ENCODE measurements at places on chromosomes 6 and 20.

- DNase-seq: no peak
Measured at GRCh38 chr6:63750400-63750799, 114.8 kb downstream of the PHF3 start.

DNA sequence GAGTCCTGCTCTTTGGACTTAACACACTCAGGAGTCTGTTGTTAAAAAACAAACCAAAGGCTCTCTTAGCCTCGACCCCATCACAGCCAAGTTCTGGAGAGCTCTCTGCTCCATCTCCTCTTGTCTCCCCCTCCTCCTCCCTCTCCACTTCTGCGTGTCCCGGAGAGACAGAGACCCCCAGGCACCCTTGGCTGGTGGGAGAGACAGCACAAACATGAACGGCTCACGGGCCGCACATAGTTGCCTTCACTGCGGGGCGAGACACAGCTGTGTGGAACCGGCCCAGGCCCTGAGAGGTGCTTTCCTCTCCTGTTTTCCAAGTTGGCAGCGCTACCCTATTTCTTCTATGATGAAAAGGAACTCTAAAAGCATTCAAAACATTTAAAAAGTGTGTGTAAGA, 23.3 kb upstream of the MYT1 start:
- DNase-seq: peak; percentile 2

DNA sequence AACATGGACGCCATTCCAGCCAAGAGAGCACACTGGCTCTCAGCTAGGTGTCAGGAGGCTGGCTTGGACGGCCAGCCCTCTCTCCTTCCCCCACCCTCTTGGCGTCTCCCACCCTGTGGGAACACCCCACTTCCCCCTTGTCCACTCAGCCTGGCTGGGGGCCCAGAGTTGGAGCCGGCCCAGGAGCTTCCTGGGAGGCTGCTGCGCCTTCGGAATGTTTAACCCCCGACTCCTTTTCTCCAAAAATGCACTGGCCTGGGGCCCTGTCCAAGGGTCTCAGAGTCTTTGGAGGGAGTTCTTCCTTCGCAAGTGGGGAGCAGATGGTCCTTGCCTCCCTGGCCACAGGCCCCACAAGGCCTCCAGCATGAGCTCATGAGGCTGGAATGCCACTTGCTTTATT, 4.1 kb downstream of the ADAM33 start:
- DNase-seq: no peak

- no peak for DNase-seq
Measured at GRCh38 chr6:43734294-43734665, 35.7 kb upstream of the VEGFA start.

DNA sequence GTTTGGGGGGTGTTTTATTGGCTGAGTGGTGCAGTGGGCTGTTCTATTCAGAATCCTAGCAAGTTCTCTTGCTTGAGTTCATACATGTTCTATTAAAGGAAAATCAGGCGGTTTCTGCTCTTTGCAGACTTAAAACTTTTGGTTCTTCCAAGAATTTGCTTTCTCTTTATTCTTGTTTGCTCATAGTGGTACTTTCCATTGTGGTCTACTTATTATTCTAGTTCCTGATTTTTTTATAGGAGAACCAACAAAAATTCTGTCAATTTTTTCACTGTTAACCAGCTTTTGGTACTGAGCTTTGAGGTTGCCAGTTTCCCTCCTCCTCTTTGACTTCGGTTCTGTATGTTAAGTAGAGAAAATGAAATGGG, 6.7 kb downstream of the AFDN start:
- DNase-seq: no peak

DNA sequence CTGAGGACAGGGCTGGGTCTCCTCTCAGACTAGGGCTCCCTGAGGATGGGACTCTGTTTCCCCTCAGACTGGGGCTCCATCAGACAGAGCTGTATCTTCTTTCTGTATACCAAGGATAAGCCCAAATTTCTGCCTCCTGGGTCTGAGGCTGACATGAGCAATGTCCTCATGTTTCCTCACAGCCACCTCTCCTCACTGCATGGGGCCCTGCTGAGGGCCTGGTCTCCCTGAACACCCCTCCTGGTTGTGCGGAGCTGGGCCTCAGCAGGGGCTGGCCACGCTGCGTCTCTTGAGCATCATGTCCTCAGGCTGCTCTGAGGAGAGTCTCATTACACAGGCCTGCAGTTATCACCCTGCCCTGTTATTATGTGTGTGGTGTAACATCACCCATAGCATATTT, 144.6 kb downstream of the LRFN2 start:
- no peak for DNase-seq

DNA sequence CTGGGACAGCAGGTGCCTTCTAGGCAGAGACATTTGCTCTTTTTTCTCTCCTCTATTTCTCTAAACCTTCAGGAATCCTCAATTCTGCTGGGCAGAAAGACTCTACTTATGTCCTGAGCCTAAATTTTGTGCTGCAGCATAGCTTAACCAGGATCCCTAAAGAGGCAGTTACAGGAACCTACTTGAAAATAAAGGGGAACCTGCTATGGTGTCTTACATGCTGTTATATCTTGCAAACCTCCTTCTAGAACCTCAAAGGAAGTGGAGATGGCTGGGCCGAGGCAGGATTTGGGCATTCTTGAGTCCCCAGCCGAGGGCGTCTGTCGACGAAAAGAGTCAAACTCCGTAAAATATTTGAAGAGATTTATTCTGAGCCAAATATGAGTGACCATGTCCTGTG, 17.1 kb upstream of the GMNN start:
- DNase-seq: no peak

DNA sequence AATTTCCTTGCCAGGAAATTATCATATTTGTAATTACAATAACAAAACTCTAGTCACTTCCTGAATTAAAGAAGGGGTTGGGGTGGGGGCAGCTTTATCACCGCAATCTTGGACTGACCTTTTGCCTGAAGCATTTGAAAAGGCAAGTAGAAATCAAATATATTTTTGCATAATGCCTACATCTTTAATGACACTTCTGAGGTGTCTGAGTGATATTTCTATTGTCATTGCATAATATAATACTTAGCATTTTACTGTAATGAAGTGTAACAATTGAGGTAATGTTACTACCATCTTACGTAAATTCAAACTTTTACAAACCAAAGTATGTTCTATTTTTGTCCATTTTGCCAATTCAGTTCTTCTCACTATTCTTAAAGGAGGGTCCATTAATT, 65.2 kb downstream of the SYNE1 start:
- DNase-seq: no peak
